ENCODE measurements at places on chromosomes 3 and 15.

GRCh38 chr15:51374131-51374530 lies 32.7 kb downstream of the GLDN start:
- no peak for DNase-seq

DNA sequence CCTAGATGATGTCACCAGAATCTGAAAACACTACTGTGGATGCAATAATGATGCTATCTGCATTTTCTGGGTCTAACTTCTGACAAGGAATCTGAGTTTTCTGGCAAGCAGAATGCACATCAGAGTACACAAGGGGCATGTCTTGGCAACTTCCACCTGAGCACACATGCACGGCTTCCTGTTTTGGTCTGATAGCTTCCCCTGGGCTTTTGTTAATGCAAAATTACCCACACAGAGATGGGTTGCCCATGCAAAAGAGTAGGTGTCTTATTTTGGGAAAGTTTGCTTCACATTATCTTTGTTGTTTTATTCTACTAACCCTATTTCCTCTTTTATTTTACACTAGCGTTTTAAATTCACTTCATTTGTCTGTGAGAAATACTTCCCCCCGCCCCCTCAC lies 74.2 kb upstream of the SATB1 start:
- peak; percentile 90 for DNase-seq

- no peak for DNase-seq
These were observed 39.5 kb upstream of the TSEN2 start for GRCh38 chr3:12444582-12445471.

DNA sequence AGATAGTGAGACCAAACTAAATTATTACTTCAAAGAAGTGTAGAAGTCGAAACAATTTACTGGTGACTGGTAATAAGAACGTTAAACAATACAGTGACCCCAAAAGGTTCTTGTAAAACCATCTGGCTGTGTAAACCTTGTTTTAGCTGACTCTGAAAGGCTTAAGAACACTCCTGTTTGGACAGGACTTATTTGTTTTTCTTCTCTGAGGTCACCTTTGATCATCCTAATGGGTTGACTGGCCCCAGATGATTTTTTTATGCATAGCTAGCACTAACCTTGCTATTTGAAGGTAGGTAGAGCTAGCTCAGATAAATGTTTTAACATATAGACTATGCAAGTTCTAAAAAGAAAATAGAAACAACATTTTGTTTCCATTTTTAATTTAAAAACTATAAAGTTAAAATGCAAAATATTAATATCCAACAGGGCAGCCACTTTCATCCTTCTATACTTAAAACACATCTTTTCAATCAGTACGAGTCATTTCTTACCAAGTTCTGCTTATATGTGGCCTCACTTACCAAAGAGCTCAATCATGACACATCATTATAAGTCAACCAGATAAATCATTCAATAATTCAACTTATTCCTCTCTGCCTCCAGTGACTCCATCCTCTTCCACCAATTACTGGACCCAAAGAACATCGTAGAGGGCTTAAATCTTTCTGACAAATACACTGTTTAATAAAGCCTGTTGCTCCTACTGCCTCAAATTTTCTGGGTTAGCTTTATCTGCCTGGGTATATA lies 158.8 kb downstream of the SSR3 start:
- no peak for DNase-seq

- DNase-seq: no peak
These were observed 78.1 kb downstream of the CLDN11 start for GRCh38 chr3:170496868-170497140.

DNA sequence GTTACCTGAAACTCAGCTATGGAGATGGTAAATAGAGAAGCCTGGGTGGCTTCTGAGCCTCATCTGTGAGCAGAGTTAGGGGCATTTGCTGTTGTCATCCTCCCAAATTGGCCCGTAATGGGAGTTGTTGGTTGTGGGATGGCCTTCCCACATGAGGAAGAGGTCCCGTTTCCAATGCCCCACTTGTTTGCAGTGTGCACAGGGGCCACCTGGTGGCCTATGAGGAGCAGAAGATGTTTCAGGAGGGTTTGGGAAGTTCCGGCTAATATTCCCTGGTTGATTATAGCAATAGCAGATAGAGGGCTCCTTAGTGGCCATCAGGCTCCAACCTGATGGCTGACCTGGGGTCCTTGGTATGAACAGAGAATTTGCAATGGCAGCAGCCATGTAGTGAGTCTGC lies 1546.5 kb downstream of the OTOL1 start:
- no peak for DNase-seq

DNA sequence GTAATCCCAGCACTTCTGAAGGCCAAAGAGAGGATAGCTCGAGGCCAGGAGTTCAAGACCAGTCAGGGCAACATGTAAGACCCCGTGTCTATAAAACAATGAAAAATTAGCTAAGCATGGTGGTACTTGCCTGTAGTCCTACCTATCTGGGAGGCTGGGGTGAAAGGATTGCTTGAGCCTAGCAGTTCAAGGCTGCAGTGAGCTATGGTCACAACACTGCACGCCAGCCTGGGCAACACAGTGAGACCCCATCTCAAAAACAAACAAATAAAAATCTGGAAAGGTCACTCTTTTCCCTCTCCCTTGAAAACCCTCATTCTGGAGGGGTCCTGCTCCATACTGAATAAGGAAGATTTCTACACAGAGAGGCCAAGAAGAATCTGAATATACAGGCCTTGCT lies 43.5 kb upstream of the ZNF280D start:
- DNase-seq: no peak

GRCh38 chr3:32246079-32246675 lies 7.7 kb downstream of the CMTM8 start:
- DNase-seq: no peak

GRCh38 chr3:134710313-134710680 lies 59.5 kb upstream of the KY start:
- DNase-seq: no peak

DNA sequence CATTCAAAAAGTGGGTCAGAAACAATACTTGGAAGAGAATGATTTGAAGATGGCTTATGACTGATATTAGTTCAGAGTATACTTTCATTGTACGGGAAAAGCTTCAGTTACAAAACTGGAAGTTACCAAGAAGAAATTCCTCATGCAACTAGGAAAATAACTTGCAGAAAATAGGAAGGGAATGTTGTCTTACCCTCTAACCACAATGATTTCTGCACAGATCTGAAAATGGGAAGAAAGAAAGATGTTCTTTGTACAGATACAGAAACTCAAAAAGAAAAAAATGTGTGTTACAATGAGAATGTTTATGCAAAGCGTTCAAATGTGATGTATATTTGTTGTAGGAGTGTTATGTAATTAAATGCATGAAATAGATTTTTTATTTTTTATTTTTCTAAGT lies 3.7 kb downstream of the ZNF280D start:
- no peak for DNase-seq

- no peak for DNase-seq
These were observed 8.0 kb upstream of the GSK3B start for GRCh38 chr3:120102232-120102631.

- DNase-seq: peak; percentile 56
These were observed 23.2 kb downstream of the RPLP1 start for GRCh38 chr15:69475769-69476358.

- DNase-seq: no peak
These were observed 159.8 kb downstream of the B3GALNT1 start for GRCh38 chr3:160945336-160945735.

DNA sequence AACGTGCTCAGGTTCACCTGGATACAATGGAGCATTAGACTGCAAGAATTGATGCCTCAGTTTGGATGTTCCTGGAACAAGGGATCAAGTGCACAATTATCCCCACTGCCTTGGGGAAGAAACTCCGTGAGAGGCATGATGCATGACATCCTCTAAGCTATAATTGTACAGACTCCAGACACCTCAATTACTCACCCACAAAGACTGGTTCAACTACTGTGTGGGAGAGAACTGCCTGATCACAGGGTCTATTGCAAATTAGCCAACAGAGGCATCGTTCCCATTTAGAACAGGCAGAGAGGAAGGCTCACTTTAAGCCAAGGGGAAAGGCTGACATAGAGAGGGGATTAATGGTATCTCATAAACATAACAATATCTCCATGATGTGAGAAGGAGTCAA lies 43.5 kb downstream of the ARRDC4 start:
- DNase-seq: no peak

DNA sequence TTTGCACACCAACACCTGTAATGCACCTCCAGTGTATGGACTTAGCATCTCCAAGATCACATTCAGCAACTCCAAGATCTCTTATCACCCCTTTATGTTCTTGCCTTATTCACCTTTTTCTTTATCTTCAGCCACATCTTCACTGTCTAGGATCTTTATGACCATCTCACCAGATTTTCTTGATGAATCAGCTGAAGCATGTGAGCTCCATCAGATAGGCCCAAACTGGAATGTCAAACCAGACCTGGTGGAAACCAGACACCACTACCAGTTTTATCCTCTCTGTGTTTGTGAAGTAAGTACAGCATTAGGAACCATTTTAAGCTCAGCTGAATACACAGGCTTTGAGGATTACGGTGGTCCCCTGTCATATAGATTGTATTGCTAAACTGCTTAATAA lies 330.4 kb upstream of the NDN start:
- DNase-seq: no peak

DNA sequence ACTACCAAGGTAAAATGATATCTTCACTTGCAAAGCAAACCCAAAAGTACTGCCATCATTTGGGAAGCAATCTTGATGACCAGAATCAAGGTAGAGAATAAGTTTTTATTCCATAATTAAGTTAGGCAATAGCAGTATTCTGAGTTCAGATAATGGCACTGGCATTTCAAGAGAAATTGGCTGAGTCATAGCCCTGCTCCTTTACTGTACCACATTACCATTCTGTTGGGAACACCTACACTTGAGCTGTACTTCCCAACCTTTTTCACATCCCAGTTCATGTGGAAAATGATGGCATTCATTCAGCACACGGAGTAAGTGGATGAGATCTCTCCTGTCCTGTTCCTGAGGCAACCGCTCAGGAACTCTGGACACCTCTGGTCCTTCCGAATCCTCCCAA lies 311.6 kb upstream of the TPRG1 start:
- DNase-seq: no peak

- DNase-seq: no peak
These were observed 54.0 kb downstream of the RAB11A start for GRCh38 chr15:65923264-65923663.

GRCh38 chr15:70172124-70172523 lies 74.4 kb upstream of the TLE3 start:
- DNase-seq: no peak

DNA sequence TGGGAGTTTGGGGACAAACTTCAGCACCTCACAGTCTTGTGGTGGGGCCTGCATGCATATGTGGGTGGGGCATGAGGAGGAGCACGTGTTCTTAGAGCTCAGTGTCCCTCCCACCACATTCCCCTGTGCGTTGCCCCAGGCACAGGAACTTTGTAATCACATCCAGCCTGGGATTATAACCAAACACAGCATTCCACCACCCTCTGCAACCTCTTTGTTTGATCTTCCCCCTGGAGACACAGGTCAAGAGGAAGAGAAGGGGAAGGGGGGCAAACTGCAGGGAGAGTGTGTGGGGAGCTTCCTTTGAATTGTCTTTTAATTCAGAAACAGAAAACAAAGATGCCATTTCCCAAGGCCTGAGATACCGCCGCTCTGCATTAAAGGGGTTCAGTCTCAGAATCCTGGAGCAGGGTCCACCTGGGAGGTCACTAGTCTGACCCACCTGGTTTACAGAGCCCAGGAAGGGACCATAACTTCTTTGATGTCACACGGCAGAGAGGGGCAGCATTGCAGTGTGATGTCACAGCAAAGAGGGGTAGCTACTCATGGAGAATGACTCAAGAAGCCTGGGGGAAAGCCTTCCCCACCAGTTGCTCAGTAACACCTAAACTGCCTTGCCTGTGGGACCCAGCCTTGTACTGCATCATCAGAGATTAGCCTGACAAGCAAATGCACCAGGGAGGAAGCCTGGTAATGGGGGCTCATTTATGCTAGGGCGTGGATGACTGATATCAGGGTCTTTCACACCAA lies 106.3 kb upstream of the RNU6-1 start:
- peak; percentile 16 for DNase-seq

DNA sequence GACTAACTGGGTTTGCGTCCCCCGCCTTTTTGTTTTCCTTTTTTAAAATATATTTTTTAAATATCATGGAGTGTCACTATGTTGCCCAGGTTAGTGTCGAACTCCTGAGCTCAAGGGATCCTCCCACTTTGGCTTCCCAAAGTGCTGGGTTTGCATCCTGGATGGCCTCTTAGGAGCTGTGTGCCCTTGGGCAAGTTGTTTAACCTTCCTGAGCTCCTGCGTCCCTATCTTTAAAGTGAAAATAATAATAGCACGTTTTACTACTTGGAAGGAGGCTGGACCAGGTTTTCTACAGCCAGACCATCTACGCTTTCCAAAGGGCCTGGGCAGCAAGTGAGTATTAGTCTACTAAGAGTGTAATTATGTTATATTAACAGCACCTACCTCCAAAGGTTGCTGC lies 44.2 kb upstream of the RNU6-1 start:
- no peak for DNase-seq

DNA sequence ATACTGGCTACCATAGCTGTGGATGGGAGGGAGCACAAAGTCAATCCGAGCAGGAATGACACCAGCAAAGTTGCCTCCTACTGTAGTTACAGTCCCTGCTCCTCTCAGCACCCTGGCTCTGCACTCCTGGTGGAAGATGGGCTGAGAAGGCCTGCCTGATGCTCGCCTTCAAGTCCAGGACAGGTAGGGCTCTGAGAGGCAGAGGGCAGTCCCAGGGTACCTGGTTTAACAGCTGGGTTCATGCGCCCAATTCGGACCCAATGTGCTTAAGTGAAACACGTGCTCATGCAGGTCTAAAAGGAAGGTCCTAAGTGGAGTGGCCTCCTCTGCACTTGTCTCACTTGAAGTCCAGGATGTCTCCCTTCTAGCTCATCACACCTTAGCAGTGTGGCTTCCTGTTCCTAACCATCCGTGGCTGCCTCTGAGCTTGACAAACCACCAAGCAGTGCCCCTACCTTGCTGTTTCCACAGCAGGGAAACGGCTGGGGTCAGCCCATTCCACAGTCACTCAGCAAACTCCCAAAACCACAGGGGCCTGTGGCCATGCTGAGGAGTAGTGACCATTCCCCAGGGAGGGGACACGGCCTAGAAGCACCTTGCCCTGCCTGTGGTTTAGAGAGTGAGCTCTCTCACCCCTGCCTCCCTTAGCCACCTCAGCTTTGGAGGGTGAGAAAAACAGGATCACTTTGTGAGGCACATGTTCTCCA lies 3.9 kb upstream of the MUSTN1 start:
- no peak for DNase-seq

GRCh38 chr3:147420353-147421183 lies 11.4 kb downstream of the ZIC1 start:
- no peak for DNase-seq

DNA sequence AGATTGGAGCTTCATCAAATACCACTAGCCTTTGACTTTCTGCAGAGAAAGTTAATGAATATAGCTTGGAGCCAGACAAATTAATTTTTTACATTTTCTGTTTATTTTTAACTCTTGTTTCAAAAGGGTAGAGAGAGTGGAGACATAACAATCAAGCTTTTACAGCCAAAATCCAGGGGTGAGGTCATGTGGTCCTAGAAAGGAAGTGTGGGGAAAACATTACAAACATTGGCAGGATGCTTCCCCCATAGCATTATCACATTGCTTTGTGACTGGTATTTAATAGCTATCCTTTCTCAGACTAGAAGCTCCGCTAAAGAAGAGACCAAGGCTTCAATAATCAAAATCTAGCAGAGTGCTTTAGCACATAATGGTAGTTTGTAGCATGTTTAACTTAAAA lies 46.4 kb upstream of the PHLDB2 start:
- DNase-seq: no peak

Data from OCI-LY7 (cell line).